ENCODE measurements at places on chromosomes 11 and 22.

DNA sequence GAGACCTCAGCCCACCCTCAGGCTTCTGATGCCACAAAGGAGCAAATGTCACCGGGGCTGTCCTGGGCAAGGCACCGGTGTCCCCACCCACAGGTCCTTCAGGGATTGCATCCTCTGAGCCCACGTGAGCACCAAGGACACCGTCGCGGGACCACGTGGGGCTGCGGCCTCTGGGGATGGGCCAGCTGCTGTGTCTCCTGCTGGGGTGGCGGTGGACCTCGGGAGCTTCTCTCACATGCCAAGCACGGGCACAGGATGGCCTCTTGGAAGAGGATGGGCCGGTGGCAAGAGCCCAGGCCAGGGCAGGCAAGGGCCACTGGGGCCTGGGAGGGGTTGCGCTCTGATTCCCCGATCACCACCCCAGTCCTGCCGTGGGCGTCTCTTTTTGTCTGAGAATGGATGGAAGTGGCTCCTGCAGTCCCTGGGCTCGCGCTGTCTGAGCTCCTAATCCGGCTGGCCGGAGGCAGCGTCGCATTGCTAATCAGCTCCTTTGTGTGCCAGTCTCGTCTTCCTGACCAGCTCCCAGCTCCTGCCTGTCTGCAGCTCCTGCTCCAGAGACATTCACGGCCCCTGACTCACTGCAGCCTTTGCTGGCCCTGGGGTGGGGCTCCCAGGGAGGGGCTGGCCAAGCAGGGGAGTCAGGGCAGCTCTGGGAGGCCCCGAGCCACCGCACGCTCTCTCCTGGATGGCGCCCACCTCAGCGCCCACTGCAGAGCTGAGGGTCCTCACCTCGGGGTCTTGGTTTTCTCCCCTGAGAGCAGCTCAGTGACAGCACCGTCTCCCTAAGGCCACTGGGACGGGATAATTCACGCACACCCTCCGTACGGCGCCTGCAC lies 146.7 kb downstream of the CTTN start:
- no peak for DNase-seq

DNA sequence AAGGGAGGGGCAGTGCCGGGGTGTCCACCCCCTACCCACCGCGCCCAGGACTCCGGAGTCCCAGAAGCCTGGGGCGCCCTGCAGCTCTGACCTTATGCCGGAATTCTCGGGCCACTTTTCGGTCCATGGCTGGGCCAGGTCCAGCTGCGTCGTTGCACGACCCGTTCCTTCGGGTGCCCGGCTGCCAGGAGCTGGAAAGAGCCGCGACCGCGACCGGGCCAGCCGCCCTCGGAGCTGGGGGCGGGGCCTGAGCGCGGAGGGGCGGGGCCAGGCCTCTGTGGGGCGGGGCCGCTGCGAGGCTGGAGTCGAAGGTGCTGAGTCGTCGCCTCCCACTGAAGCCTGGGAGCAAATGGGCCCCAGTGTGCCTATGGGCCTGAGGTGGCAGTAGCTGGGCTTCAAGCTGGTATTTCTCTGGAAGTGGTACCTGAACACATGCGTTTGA lies at the start of gene USH1C:
TSS of gene USH1C (minus strand) at position 236 of the 442 bp plus-strand sequence. CDS start at position 127, 109 bp downstream.
- no peak for DNase-seq

- DNase-seq = no peak
These were observed 210.8 kb downstream of the CEP164 start for GRCh38 chr11:117538263-117539135.

- DNase-seq = peak; percentile 81
These were observed 13.5 kb upstream of the DTX4 start for GRCh38 chr11:59158206-59159068.
